ENCODE measurements at places on chromosomes 4 and X.

- DNase-seq: no peak
Observed at GRCh38 chr4:178693816-178694215, 1251.6 kb upstream of the AGA start.

DNA sequence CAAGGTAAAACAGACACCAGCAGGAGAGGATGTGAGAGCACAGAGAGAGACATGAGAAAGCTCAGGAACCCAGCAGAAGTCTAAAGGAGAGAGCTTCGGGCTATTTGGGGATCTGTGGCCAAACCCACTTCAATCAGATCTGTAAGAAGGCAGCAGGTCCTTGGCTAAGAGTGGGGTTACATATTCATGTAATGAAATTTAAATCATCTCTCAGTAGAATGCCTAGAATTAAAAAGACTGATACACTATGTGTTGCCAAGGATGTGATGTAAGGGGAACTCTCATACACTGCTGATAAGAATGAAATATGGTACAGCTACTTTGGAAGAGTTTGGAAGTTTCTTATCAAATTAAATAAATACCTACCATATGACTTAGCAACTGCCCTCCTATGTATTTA, 35.8 kb downstream of the PDE5A start:
- DNase-seq: no peak

DNA sequence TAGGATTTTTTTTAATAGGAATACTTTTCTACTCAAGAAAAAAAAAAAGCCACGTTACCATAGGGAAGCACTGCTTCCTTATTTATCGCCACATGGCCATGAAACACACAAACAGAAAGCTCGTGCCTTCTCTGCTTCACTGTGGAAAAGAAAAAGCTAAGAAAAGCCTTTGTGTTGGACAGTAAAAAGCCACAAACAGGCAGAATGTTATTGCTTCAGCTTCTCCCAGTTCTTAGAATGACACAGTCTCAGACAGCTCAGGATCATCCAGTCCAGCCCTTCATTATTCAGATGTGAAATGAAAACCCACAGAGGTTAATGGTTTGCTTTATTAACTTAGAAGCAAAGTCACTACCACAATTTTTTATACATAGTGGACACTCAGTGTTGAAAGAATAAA, 181.6 kb upstream of the NOCT start:
- no peak for DNase-seq

DNA sequence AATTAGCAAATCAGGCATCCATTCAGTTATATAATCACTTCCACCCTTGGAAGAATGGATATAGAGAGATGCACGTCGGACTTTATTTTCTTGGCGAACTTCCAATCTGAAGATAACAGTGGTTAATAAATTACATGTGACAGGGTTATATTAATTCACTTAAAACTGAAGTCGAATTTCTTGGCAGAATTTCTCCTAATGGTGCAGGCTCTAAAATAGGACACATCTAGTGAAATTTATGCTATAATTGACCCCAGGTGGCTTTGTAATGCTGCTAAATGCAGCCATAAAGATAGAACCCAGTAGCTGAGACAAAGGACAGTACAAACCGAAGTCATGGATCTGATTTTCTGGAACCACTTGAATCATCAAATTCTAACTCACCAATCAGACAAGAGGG, 20.8 kb upstream of the SLC10A4 start:
- no peak for DNase-seq

GRCh38 chrX:22666441-22666840, 333.3 kb upstream of the DDX53 start:
- no peak for DNase-seq
